ENCODE measurements at places on chromosomes 12 and 14.

GRCh38 chr14:62908506-62908905 is 136.8 kb downstream of the KCNH5 start:
- DNase-seq, result no peak

DNA sequence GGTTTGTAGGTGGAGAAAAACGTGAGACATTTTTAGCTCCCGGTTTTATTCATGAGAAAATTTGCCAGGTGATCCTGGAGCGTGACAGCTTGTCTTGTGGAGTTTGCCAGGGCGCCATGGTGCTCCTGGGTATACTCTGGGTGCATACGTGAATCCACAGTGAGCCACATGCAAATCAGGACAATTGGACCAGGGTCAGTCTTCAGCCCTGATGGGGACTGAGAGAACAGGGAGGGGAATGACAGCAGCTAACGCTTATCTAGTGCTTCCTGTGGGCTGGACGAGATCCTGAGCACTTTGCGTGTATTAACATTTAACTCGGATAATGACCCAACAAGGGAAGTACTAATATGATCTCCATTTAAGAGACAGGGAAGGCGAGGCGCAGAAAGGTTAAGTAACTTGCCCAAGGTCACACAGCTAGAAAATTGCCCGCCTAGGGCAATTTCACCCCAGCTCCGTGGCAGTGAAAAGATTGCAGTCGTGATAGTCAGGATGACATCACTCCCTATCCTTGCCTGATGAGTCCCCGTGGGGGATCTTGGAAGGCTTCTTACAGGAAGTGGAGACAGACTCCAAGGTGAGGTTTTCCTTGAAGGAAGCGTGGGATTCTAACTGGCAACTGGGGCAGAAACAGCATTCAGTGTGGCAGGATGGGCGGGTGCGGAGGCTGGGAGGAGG is 118.4 kb upstream of the NCOR2 start:
- peak; percentile 64 for DNase-seq

GRCh38 chr14:99159341-99160340 is 112.4 kb downstream of the BCL11B start:
- DNase-seq, result no peak

- no peak for DNase-seq
Observed at GRCh38 chr12:50006280-50006679, 19.0 kb downstream of the RACGAP1 start.

- no peak for DNase-seq
Observed at GRCh38 chr14:66105815-66106214, 380.4 kb upstream of the CCDC196 start.

- DNase-seq, result no peak
Observed at GRCh38 chr12:96752211-96752610, 154.8 kb upstream of the NEDD1 start.

GRCh38 chr12:22321638-22322037 is 12.9 kb downstream of the ST8SIA1 start:
- DNase-seq, result no peak

DNA sequence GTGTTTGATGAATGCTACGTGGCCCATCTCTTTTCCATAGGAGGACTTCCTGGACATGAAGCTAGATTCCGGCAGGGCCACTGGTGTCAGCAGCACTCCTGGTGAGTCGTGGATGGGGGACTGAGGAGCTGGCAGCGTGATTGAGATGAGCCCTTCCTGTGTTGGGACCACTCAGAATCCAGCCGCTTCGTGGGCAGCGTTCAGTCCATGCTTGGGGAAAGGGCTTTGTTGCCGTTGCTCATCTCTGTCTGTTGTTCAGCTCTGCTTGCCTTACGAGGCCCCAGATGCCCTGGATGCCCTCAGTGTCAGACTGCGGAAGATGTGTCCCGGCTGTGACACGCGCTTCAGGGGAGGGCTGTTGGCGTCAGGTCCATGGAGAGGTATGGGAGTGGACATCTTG is 127.1 kb upstream of the RTL1 start:
- no peak for DNase-seq

GRCh38 chr12:18689771-18690170 is 48.0 kb downstream of the PLCZ1 start:
- no peak for DNase-seq
